Airway epithelial cell (primary cell): ENCODE measurements at places on chromosomes 12 and 14. TPM values are rescaled to one million over a fixed set of nuclear protein-coding genes. Genes with fewer than 3 reads are reported as not detected.

RD3L gene
- total RNA-seq = not detected in 2 replicates

KRT73 gene
- not detected in 2 replicates for total RNA-seq

SSTR1 gene
- not detected in 2 replicates for total RNA-seq

C12orf76 gene
- 6.3 and 11.1 TPM in 2 replicates for total RNA-seq

TUNAR gene
- total RNA-seq = not detected in 2 replicates

FAR2 gene
- 3.9 and 7.1 TPM in 2 replicates for total RNA-seq

RTRAF gene
- total RNA-seq = 86.0 and 95.3 TPM in 2 replicates

SYT10 gene
- total RNA-seq = not detected in 2 replicates

MMP17 gene
- total RNA-seq = 4.6 and 7.8 TPM in 2 replicates

KIF5A gene
- total RNA-seq = 0.14 and 0.21 TPM in 2 replicates

RIN3 gene
- 4.1 and 4.5 TPM in 2 replicates for total RNA-seq

INSM2 gene
- total RNA-seq = not detected in 2 replicates

CPNE6 gene
- total RNA-seq = not detected in 2 replicates

PLEKHG3 gene
- 61.6 and 84.1 TPM in 2 replicates for total RNA-seq

GPR137C gene
- total RNA-seq = under 0.01 TPM in 1 of 2 replicates, not detected in the other

POTEM gene
- total RNA-seq = not detected in 2 replicates

CLEC2A gene
- total RNA-seq = not detected in 2 replicates

EIF4B gene
- 419 and 438 TPM in 2 replicates for total RNA-seq

MMP19 gene
- total RNA-seq = 1.1 and 1.2 TPM in 2 replicates

IFT81 gene
- total RNA-seq = 6.0 and 8.4 TPM in 2 replicates

SYNDIG1L gene
- not detected in 2 replicates for total RNA-seq

EXOC3L4 gene
- total RNA-seq = not detected in 2 replicates

ULK1 gene
- 5.2 and 9.6 TPM in 2 replicates for total RNA-seq

GPX2 gene
- total RNA-seq = 17.6 and 21.2 TPM in 2 replicates

DHRS2 gene
- total RNA-seq = 0.19 and 0.21 TPM in 2 replicates

PTGDR gene
- total RNA-seq = not detected in 2 replicates

KRT78 gene
- total RNA-seq = 2.2 and 3.9 TPM in 2 replicates

MIP gene
- total RNA-seq = not detected in 2 replicates

KRT77 gene
- 0.09 and 0.21 TPM in 2 replicates for total RNA-seq

RALGAPA1 gene
- total RNA-seq = 23.7 and 26.3 TPM in 2 replicates

STXBP6 gene
- not detected in 2 replicates for total RNA-seq

ZDHHC22 gene
- not detected in 2 replicates for total RNA-seq

FOXG1 gene
- total RNA-seq = not detected in 2 replicates

SLC6A13 gene
- not detected in 2 replicates for total RNA-seq

TC2N gene
- 20.7 and 24.5 TPM in 2 replicates for total RNA-seq

TMTC1 gene
- total RNA-seq = 4.8 and 5.1 TPM in 2 replicates

GRIN2B gene
- under 0.01 TPM in 1 of 2 replicates, not detected in the other for total RNA-seq

BTBD6 gene
- 41.0 and 41.8 TPM in 2 replicates for total RNA-seq

KRT2 gene
- total RNA-seq = 0.28 TPM in 1 of 2 replicates, not detected in the other

TOMM20L gene
- not detected in 2 replicates for total RNA-seq

GLT1D1 gene
- total RNA-seq = not detected in 2 replicates

CAMKK2 gene
- total RNA-seq = 20.5 and 21.8 TPM in 2 replicates

LPAR5 gene
- total RNA-seq = 16.6 TPM in 2 replicates
